Fibroblast of skin of right quadriceps (primary cell): ENCODE measurements at places on chromosomes 11 and 22.

GRCh38 chr11:68684385-68685356 is at the start of gene GAL:
TSS of gene GAL (plus strand) at chr11:68684544. CDS start at chr11:68684924, 380 bp downstream.
- DNase-seq = no peak

GRCh38 chr11:117230286-117230961 is 1.4 kb downstream of the PCSK7 start:
- no peak for DNase-seq

DNA sequence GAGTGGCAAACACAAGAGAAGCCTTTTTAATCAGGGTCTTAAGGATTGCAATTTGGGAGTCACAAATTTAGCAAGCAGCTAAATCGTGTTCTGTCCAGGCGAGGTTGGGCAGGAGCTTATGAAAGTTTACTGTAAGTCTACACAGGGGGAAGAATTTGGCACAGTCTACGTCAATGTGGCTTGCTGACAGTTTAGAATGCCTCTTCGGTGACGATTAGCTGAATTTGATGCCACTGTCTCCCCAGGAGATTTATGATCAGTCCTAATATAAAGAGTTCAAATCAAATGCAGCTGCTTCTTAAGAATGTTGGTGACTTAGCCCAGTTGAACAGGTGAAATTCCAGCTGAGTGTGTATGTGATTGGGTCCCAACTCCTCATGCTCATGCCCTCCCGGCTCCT is 114.1 kb upstream of the CLPB start:
- peak; percentile 18 for DNase-seq

- DNase-seq = no peak
Observed at GRCh38 chr11:65593518-65594414, 1.8 kb downstream of the KCNK7 start.

GRCh38 chr11:48101044-48101733 is 115.4 kb upstream of the OR4B1 start:
- DNase-seq = no peak

DNA sequence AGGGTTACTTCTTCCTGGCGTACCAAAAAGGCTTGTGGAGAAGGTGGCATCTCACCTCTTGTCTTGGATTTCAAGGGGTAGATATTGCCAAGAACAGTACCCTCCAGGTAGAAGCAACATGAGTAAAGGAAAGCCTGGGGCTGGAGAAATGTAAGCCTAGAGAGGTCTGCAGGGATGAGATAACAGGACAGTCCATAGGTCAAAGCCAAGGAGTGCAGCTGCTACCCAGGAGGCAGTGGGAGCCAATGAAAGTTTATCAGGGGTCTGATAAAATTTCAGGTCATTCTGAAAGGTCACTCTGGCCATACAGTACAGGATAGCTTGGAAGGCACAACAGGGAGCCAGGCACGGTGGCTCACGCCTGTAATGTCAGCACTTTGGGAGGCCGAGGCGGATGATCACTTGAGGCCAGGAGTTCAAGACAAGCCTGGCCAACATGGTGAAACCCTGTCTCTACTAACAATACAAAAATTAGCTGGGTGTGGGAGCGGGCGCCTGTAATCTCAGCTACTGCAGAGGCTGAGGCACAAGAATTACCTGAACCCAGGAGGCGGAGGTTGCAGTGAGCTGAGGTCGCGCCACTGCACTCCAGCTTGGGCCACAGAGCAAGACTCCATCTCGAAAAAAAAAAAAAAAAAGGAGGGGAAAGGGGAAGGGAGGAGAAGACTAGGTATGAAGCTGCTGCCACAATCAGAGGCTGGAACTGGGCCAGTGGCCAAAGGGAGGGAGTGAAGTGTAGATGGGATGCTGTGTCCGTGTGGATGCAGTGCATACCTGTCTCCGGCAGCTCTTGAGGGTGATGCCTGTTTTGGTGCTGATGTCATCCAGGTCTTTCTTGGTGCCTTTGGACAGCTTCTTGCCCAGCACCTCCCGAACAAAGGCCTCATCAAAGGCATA is 1.2 kb downstream of the FIBP start:
- DNase-seq = no peak

- DNase-seq = no peak
Observed at GRCh38 chr11:67302571-67303131, 679 bp upstream of the SSH3 start.

DNA sequence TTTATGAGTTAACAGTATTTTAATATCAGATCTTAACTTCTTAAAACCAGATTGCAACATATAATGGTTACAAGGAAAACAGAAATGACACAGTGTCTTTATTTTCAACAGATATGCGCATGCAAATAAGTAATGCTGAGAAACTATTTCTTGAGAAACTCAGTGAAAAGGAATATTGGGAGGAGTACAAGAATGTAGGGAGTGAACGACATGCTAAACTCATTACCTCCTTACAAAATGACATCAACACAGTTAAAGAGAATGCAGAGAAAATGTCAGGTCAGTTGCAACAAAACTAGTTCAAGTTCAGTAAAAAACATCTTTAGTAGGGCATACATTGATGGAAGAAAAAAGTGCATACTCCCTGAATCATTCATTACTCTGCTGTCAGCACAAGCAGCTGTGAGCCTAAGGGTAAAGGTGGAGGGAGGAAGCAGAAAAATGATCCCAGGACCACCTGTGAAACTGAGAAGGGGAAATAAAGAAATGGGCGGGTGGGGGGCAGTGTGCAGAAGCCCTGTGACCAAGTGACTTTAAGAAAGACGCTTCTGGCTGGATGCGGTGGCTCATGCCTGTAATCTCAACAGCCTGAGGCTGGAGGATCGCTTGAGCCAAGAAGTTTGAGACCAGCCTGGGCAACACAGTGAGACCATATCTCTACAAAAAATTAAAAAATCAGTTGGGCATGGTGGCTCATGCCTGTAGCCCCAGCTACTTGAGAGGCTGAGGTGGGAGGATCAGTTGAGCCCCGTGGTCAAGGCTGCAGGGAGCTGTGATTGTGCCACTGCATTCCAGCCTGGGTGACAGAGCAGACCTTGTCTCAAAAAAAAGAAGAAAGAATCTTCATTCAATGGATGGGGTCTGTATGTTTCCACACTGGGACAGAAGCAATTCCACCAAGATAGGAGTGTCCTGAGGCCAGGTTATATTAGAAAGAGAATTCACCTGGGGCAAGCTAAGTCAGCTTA is 31.2 kb downstream of the CCDC83 start:
- peak; percentile 74 for DNase-seq

DNA sequence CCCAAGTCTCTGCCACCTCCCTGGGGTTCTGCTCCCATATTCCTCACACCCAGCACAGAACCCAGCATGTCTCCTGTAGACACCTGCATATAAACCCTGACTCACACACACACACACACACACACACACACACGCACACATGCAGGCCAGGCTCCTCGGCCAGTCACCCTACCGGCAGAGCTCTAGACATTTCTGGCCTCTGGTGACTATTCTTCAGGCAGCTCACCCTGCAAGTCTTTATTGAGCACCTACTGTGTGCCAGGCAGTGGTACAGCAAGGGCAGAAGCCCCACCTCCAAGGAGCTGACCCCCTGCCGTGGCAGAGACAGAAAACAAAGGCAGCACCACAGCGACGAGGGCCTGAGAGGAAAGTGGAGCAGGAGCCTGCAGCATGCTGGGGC is 50.3 kb downstream of the CDKN1C start:
- peak; percentile 19 for DNase-seq

GRCh38 chr11:28539239-28540030 is 431.2 kb downstream of the METTL15 start:
- peak; percentile 54 for DNase-seq

DNA sequence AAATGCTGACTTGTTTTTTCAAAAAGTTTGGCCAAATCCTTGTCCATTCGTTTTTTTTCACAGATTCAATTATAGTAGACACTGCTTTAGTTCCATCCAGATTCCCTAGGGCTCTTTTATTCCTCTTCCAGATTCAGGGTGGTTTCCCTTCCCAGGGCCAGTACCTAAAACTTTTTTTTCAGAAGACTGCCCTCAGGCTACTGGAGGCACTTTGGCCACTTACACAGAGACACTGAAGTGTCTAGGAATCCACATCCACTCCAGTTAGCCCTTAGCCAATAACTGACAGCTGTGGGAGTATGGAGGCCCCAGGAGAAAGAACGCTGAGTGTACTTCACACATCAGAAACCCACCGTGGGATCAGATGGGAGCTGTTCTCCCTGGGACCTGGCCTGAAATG is 77.3 kb downstream of the CCDC34 start:
- DNase-seq = no peak

DNA sequence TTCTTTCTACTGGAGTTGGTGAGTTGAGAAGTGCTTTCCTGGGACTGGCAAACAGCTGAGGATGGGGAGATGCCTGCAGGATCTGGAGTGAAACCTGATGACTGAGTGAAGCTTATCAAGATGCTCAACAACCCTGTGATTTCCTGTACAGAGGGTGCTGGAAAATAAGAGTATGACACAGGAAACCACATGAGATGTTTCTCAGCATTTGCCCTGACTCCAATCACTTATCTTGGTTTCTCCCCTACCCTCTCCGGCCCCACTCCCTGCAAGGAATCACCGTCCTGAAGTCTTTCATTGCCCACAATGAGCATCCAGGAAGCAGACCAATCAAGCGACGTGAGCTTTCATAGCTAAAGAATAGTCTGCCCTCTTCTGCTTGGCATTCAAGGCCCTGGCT is at the start of gene MRGPRX2:
Gene MRGPRX2, minus strand, starts transcription at position 89 of the 400 bp plus-strand sequence. CDS start 4,315 bp downstream, outside the sequence.
- no peak for DNase-seq

- peak; percentile 40 for DNase-seq
Observed at GRCh38 chr11:73184953-73185671, 33.0 kb upstream of the P2RY2 start.

- no peak for DNase-seq
Observed at GRCh38 chr11:29343465-29344333, 673.1 kb downstream of the KCNA4 start.

DNA sequence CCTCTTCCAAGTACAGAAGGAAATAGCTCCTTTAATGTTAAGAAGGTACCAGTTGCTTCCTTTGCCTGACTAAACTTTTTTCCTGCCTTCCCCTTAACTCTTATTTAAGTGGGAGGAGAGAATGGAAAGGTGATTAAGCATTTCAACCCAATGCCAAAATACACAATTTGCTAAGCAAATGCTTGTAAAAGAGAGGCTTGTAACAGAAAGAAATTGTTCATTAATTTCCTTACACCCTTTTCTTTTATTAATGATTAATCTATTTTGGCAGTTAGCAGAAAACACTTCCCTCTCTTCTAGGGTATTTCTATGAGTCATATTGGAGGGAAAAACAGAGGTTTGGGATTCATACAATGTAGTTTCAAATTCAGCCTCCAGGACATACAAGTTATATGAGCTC is 427.6 kb upstream of the FAT3 start:
- no peak for DNase-seq
